ENCODE measurements at places on chromosomes 2 and 18.

DNA sequence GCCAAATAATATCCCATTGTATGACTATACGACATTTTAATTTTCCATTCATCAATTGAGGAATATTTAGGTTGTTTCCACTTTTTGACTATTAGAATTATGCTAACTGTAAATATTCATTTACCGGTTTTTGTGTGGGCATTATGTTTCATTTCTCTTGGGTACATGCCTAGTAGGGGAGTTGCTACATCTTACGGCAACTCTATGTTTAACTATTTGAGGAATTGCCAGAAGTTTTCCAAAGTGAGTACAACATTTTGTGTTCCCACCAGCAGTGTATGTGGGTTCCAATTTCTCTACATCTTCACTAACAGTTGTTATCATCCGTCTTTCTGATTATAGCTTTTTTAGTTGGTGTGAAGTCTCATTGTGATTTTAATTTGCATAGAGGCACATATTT lies 1.6 kb upstream of the KDSR start:
- DNase-seq: no peak

DNA sequence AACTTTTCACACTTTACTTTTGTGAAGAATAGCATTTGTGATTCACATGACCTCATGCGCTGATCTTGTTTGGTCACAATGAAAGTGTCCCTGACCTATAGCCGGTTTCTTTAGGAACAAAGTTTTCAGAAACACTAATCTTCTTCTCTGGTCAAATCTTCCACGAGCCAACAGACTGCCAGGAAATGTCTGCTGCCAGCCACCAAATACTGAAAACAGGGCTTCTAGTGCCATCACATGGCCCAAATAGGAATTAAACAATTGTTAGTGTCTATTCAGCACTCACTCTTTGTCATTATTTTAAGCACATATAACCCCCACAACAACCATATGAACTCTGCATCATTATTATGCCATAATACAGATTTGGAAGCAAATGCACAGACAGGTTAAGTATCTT lies 286.5 kb upstream of the SYT4 start:
- DNase-seq: no peak

- no peak for DNase-seq
These were observed 130.6 kb downstream of the SPOPL start for GRCh38 chr2:138632066-138632620.

DNA sequence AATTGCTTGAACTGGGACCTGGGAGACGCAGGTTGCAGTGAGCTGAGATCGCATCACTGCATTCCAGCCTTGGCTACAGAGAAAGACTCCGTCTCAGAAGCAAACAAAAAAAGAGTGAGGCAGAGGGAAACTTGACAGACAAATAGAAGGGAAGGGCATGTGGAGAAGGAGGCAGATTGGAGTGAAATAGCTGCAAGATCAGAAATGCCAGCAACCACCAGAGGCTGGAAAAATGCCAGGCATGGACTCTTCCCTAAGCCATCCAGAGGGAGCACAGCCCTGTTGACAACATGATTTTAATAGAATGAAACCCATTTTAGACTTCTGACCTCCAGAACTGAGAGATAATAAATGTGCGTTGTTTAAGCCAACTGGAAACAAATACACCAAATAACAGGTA lies 447.2 kb upstream of the SPHKAP start:
- no peak for DNase-seq

- DNase-seq: no peak
These were observed 17.8 kb downstream of the IL1F10 start for GRCh38 chr2:113085542-113085941.

DNA sequence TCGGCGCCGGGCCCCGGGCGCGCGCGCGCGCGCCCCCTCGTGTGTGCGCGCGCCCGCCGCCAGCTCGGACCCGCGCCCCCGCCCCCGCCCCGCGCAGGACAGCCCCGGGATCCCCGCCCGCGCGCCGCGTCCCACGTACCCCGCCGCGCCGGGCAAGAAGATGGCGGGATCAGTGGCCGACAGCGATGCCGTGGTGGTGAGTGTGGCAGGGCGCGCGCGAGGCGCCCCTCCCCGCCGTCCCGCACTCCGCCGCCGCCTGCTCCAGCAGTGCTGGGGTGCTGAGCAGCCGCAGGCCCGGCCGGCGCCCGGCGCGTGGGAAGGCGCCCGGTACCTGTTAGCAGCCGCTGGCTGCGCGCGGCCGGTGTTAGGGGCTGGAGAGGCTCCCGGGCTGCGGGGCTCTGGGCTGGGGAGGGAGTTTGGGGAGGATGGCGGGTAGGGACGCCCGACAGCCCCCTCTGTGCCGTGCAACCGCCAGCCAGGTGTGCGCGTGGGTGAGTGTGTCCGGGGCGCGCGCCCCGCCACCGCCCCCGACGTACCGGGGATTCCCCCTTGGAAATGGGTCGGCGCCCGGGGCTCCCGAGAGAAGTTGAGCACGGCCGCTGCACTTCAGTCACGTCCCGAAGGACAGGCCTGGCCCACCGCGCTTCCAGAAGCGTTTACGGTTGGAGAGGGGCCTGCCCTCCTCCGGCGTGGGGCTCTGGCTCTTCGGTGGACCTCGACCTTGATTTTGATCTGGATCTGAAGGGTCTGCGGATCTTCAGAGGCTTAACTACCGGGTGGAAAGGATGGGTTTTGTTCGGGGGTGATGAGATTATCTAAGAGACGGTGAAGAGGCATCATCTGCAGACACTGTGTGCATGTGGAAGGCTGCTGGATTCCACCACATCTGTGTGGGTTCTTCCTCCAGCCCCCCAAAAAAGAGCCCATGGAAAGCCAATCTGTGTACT lies 697 bp downstream of the LGALSL start:
- DNase-seq: peak; percentile 75

GRCh38 chr2:208579678-208580077 lies 173.1 kb downstream of the PTH2R start:
- DNase-seq: no peak

DNA sequence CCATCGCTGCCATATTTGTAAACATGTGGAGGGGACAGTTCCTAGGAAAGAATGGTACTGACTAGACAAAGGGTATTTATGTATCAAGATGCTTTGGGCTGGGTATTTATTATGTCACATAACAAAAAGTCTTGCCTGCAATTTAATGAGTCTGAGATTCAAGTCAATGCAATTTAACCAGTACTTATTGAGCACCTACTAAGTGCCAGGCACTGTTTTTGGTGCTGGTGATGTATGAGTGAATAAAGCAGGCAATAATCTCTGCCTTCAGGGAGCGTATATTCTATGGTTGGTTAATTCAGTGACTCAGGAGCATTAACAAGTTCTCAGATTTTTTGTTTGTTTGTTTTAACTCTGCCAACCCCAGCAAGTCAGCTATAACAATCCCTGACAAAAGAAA lies 24.6 kb upstream of the ACVR1 start:
- DNase-seq: no peak

DNA sequence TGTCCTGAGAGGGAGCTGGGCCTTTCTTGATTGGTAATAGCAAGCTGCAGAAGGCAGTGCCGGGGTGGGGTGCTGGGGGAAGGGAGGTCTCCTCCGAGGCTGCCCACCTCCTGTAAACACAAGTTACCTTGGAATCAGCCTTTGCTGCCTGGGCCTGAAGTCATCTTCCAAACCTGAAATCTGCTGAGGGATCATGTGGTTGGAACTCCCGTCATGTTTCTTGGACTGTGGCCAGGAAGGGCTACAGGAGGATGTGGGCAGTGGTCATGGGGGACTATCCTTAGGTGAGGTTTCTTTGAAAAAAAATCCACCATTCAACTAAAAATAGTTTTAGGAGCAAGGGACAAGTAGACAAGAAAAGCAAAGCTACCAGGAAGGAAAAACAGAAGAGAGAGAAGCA lies 74.2 kb downstream of the CDK15 start:
- no peak for DNase-seq

GRCh38 chr2:204571041-204571440 lies 25.8 kb downstream of the PARD3B start:
- no peak for DNase-seq

- DNase-seq: no peak
These were observed 60.0 kb downstream of the CAPN13 start for GRCh38 chr2:30747206-30747605.

GRCh38 chr2:240112914-240113690 lies 23.0 kb downstream of the COPS9 start:
- DNase-seq: no peak

GRCh38 chr2:65431421-65432226 lies 775 bp downstream of the SPRED2 start:
- peak; percentile 74 for DNase-seq

DNA sequence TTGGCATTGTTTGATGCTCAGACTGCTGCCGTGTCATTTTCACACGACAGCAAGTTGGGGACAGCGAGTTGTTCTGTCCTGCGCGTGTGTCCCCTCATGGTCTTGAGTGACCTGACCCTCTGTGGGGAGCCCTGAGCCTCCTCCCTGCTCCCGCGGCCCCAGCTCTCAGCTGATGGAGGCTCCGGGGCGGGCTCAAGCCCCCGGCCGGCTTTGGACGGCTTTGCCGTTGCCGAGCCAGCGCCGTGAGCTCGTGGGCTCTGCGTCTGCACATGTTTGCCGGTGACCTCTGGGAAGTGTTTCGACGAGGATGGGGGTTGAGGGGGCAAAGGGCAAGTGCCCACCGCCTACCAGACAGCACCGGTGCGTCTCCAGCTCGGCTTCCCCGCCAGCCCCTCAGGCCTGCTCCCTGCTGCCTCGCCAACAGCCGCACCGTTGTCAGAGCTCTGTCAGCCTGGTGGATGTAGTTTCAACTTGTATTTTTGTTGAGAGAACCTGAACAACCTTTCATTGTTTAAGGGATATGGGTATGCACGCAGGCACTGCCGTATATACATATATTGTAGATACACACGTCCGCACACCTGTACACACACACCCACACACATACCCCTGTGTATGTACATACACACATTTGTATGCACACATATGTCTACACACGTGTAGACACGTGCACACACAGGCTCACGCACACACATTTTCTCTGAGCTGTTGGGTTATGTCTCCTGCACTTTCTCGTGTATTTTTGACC lies 13.7 kb downstream of the PDCD1 start:
- DNase-seq: no peak

GRCh38 chr18:69998523-69998987 lies 50.9 kb upstream of the CD226 start:
- DNase-seq: no peak

DNA sequence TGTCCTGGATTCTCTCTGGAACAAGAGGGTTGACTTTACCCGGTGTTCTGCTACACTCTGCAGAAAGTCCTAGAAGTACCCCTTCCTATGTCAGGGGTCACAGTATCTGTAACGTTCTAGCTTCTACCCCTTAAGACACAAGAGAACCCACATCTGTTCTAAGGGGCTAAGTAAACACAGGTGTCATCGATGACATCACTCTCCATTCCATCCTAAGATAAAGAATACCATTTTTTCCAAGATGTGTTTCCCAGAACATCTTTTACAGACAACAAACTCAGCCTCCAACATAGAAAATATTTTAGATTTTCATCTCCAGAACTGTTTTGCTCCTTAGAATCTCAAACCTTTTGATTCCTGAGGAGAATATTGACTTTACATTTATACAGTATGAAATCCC lies 239.1 kb downstream of the TRIB2 start:
- DNase-seq: no peak

DNA sequence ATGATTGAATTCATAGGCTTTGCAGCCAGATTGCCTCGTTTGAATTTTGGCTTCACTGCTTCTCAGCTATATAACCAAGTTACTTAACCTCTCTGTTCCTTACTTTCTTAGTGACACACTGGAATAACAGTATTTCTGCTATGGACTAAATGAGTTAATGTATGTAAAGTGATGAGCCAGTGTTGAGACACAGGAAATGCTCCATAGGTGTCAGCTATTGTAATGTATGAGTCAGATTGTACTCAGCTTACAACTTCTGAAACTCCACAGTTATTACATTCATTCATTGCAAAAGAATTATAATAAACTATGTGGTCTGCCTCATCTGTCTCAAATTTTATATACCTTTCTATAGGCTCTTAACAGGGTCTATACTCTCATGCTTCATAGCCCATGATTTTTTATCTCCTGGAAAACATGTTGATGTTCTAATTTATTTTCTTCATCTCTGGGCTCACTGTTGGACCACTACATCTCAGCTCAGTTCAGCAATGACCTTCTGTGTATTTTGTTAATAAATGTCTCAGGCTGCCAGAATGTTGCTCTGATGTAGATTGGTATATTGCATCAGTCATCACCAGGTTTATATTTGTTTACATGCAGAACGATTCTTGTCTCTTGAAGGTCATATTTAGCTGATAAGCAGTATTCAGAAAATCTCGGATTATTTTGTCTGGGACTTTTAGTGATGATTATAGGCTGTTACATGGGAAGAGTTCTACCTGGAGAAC lies 76.2 kb downstream of the MAP3K20 start:
- DNase-seq: no peak

GRCh38 chr2:230991598-230991997 lies 4.3 kb upstream of the SPATA3 start:
- no peak for DNase-seq
